ENCODE measurements at places on chromosomes 3 and 15. TPM values are rescaled to one million over a fixed set of nuclear protein-coding genes. Genes with fewer than 3 reads are reported as not detected.

CLRN1 gene
- total RNA-seq = not detected

PAK6 gene
- not detected for total RNA-seq

GPR62 gene
- not detected for total RNA-seq

DNA sequence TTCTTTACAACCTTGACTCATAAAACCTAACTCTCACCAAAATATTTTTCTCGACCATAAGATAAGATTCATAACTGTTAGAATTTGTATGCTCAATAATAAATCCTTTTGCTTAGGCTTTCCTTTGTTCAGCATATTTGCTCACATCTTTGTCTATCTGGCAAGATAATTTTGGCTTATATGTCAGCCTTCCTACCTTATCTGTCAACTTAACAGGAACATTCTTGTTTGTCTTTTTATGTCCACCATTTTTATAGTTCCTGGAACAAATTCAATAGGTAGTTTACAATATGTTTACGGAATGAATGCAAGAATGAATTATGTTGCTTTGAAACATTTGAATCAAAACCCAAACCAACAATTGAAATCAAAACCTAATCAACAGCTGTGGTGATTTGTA, 41.0 kb upstream of the P2RY1 start:
- no peak overlapping the region for H3K27ac ChIP-seq
- no peak for DNase-seq
- no peaks in the 10 kb centered on the region for H3K27me3 ChIP-seq
- H3K36me3 ChIP-seq = no peaks in the 10 kb centered on the region
- no peak overlapping the region for H3K4me3 ChIP-seq

DNA sequence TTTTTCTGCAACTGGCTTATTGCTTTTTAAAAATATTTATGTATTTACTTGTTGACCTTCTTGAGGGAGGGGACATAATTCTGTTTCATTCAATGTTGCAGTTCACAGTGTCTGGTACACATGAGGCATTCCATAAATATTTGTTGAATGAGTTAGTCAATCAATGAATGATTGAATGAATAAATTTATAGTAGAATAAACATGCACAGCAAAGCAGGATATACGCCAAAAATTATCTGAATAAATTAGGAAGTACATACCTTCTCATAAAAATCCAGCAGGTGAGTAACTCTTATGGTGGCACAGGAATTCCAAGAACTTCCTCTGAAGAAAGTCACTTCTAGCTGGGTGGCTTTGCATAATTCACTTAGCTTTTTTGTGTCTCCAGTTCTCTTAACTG, 469.4 kb upstream of the ATP11B start:
- H3K4me1 ChIP-seq = no peaks in the 10 kb centered on the region
- no peaks in the 10 kb centered on the region for H3K36me3 ChIP-seq
- no peak overlapping the region for H3K27ac ChIP-seq
- H3K4me3 ChIP-seq = no peak overlapping the region

DNA sequence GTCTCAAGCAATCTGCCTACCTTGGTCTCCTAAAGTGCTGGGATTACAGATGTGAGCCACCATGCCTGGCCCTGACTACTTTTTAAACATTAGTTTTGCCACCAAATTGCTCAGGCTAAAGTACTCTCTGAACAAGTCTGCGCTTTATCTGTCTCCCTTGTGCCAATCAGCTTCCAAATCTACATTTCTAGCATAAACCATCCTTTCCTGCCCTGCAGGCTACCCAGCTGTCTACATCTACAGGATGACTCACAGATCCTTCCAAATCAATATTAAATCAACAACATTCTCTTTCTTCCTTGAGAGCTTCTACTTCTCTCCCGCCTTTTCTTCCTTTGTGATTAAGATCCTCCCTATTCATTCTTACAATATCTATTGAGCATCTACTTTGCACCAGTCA, 16.0 kb upstream of the ATOSA start:
- peaks cover 6% of the 10 kb centered on the region for H3K4me1 ChIP-seq
- no peak overlapping the region for H3K27ac ChIP-seq
- peaks cover 18% of the 10 kb centered on the region for H3K27me3 ChIP-seq

GRCh38 chr3:113629584-113630421, 66.6 kb downstream of the USF3 start:
- peaks cover 21% of the 10 kb centered on the region for H3K27me3 ChIP-seq
- H3K4me1 ChIP-seq = peaks cover 12% of the 10 kb centered on the region
- DNase-seq = no peak
- H3K27ac ChIP-seq = no peak overlapping the region
- H3K4me3 ChIP-seq = no peak overlapping the region

DNA sequence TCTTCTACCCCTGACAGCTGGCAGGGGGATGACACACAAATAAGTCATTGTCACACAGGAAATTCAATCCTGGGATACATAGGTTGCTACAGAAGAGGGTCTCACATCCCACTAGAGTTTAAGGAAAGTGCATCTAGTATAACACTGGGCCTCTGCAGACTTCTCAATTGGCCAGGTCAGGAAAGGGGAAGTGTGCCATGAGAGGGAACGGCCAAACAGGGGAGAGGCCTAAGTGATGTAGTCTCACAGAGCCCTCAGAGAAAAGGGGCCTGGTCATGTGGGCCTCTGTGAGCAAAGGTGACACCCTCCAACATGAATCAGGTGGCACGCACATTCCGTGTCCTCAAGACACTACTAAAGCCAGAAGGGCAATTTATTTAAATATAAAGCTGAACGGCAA, 11.2 kb downstream of the ZXDC start:
- no peaks in the 10 kb centered on the region for H3K27me3 ChIP-seq
- peaks cover 31% of the 10 kb centered on the region for H3K36me3 ChIP-seq
- no peak overlapping the region for H3K4me3 ChIP-seq

DNA sequence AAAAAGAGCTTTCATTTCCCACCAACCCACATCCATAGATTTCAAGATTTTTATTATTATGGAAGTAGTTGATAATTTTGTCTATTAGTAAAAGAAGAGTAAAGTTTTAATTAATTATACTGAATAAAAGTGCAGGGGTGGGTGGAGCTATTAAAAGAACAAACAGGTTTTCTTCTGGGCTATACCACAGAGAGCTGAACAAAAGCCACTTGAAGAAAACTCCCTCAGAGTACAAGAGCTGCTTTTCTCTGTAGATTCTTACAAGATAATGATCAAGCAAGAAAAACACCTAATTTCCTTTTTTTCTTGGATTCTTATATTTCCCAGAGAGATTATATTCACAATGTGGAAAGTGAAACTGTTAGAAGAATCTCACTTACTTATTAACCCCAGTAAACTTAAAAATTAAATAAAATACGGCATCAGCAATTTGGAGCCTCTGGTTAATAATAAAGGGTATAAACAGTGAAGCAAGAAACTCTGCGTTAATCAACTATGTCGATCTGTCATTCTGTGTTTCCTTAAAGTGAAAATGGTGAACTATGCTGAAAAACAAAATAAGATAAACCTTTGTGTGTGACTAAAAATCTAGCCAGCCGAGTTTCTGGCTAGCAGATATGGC, 84.9 kb downstream of the THBS1 start:
- peaks cover 59% of the 10 kb centered on the region for H3K4me1 ChIP-seq
- DNase-seq = no peak
- no peak overlapping the region for H3K27ac ChIP-seq
- H3K4me3 ChIP-seq = no peak overlapping the region
- H3K27me3 ChIP-seq = peaks cover 1% of the 10 kb centered on the region
- no peaks in the 10 kb centered on the region for H3K36me3 ChIP-seq

GRCh38 chr15:97815835-97816234, 144.7 kb upstream of the ARRDC4 start:
- H3K27me3 ChIP-seq = no peaks in the 10 kb centered on the region
- no peaks in the 10 kb centered on the region for H3K4me1 ChIP-seq
- DNase-seq = no peak
- H3K36me3 ChIP-seq = no peaks in the 10 kb centered on the region
- H3K27ac ChIP-seq = no peak overlapping the region
- no peak overlapping the region for H3K4me3 ChIP-seq

DNA sequence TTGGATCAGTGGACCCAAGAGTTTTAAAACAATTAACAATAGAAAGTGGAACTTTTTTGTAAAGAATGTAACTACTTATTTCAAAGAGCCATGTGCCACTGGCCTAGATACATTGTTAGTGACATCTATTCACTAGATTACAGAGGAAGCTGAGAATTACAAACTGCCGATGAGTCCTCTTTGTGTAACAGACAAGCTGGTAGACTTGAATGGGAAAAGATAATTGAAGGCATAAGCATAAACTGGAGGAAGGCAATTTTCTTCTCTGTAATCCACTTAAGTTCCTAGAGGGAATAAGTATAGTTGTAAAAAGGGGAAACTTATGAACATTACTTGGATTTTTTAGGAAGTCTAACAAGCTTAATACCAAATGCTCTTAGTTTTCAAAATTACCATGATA, 15.1 kb downstream of the THUMPD3 start:
- H3K4me1 ChIP-seq = no peaks in the 10 kb centered on the region
- H3K36me3 ChIP-seq = peaks cover 30% of the 10 kb centered on the region
- no peak overlapping the region for H3K4me3 ChIP-seq
- no peak overlapping the region for H3K27ac ChIP-seq

DNA sequence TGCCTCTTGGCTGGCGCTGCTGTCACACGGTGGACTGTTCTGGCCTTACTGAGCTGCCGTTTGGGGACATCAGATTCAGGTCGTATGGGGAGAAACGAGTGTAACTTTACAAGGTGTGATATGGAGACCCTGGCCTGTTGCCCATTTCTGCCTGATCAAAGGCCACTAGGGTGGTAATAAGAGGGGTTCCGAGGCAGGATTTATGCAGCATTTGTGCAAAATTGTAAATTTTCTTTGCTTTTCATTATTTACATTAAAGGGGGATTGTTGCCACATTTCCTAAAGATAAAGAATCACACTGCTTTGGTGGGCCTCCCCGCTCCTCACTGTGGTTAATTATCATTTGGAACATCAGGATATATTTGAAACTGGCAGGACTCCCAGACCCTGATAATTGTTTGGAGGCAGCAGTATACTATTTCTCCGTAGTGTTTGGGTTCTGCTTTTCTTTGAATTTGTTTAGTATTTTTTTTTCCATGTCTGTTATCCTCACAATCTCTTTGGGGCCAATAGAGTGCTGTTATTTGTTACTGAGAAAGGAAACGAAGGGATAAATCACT, 891 bp downstream of the NXPE3 start:
- H3K36me3 ChIP-seq = peaks cover 14% of the 10 kb centered on the region
- peak overlapping the region; percentile 96 for H3K4me3 ChIP-seq
- peak overlapping the region; percentile 77 for H3K27ac ChIP-seq
- peaks cover 43% of the 10 kb centered on the region for H3K4me1 ChIP-seq
- peaks cover 2% of the 10 kb centered on the region for H3K27me3 ChIP-seq
- DNase-seq = no peak

DNA sequence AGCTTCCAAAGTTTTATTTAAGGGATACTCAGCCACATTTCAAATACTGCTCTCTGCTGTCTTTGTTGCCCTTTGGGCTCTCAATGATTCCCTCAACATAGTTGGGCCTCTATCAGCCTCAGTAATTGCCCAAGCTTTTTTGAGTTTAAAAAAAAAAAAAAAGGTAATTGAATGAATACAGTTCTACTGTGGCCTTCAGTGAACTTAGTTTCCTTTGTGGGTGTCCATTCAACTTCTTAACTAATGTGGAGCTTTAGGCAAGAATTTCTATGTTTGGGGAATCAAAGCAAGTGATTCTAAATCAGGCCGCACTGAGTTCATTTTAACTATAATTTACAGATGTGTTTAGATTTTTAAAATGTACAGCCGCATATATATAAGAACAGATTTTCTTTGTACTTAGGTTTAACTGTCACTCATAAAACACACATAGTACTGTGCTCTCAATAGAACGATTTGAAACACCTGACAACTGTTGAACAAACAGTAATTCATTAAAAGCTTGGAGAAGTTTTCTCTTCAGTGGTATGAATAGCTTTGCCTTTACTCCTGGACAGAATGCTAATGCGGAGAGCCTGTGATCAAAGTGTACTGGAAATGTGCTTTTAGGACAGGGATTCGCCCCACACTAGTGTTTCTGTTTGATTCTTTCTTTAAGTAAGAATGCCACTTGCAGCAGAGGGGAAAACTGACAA, 844.9 kb upstream of the SEMA6D start:
- H3K27ac ChIP-seq = no peak overlapping the region
- DNase-seq = no peak
- H3K4me1 ChIP-seq = no peaks in the 10 kb centered on the region
- H3K4me3 ChIP-seq = no peak overlapping the region

DNA sequence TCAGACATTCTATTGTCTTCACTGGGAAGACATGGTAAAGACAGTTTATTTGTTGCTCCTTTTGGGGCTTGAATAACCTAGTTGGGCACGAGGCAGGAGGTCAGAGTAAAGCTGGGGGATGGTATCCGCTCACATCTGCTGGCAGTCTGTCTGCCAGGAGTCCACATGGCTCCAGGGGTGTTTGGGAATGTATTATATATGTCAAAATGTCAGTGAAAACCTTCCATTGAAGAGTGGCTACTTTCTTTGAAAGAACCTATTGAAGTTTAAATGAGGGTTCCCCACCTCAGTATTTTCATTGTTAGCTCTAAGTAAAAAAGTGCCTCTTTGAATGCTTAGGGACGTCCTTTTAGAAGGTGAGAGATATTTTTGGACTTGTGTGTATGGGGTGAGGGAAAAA, 68.4 kb downstream of the CLDN11 start:
- H3K4me1 ChIP-seq = peaks cover 8% of the 10 kb centered on the region
- H3K36me3 ChIP-seq = no peaks in the 10 kb centered on the region
- no peak overlapping the region for H3K4me3 ChIP-seq
- DNase-seq = no peak
- no peak overlapping the region for H3K27ac ChIP-seq

DNA sequence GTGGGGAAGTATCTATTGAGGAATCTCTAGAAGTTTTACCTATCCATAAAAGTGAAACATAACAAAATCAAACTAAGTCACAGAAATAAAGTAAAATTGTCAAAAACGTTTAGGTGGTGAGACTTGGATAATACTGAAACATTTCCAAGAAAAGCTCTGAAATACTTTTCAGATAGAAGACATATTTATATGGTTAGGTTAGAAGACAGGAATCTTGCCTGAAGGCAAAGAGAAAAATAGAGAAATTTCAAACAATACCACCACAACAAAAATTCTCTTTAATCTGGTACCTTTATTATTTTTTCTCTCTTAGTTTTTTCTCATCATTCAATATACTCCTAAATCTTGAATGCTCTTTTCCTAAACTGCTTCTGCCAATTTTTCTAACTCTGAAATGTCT, 222.7 kb upstream of the PLSCR5 start:
- H3K27me3 ChIP-seq = no peaks in the 10 kb centered on the region
- H3K4me3 ChIP-seq = no peak overlapping the region
- DNase-seq = no peak
- peak overlapping the region; percentile 47 for H3K27ac ChIP-seq
- H3K4me1 ChIP-seq = peaks cover 23% of the 10 kb centered on the region
